ENCODE measurements at places on chromosomes 6 and 20.
A peak's percentile ranks its signal among the peaks of the same experiment; 100 is the strongest.

GRCh38 chr6:41064841-41065240 is 7.3 kb downstream of the OARD1 start:
- DNase-seq, result no peak

GRCh38 chr20:32589256-32589655 is 4.1 kb upstream of the NOL4L start:
- no peak for DNase-seq

GRCh38 chr6:10084111-10084986 is 330.5 kb downstream of the TFAP2A start:
- no peak for DNase-seq

GRCh38 chr20:10352934-10353824 is 80.8 kb downstream of the MKKS start:
- no peak for DNase-seq

- peak; percentile 39 for DNase-seq
Measured at GRCh38 chr6:44270526-44271405, 516 bp downstream of the TMEM151B start.

DNA sequence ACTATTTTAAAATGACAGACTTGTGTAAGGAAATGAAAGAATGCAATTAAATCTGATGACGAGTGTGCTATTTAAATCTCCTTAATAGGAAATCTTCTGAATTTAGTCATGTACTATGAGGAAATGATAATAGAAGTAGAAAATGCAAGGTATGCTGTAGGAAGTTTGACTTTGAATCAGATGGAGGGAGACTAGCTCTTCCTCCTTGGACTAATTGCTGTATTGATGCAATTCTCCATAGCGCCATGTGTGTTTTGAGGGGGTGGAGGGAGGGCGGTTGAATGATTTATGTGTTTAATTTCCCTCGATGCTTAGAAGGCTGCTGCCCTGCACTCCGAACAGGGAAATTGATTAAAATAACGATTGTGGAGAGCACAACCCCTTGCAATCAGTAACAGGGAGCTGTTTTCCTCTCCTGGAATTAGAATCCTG is 214.4 kb upstream of the PRND start:
- DNase-seq, result no peak

DNA sequence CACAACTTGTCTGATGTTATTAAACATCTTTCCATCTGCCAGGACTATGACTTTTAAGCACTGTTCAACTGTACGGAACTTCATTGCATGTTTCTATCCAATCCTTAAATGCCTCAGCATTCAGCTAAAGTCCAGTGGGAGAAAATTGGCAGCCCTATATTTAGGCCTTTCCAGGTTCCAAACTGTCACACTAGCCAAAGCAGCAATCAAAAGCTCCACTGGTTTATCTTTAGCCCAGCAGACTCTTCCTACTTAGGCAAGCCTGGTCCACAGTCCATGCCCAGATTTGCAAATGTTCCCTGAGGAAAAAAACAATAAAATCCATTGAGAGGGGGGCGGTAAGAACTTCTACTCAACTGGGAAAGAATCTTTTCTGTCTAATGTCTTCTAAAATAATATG is 349.1 kb upstream of the GJE1 start:
- no peak for DNase-seq

GRCh38 chr6:75579951-75580350 is 21.7 kb upstream of the SENP6 start:
- DNase-seq, result peak; percentile 12

DNA sequence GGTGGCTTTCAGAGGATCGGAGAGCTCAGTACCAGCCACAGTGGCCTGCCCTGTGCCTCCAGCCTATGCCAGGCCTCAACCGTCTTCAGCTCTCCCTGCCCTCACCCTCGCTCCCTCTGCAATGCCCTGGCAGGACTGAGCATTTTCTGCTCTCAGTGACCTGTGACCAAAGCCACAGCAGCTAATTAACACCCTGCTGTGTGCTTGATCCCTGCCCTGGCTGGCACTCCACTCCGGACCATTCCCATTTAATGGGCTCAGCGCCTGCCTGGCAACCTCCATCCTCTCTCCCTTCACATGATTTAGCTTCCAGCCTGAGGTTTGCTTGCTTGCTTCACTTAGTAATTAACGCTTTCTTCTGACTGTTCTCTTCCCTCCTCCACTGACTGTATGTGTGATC is 287.5 kb downstream of the LRFN2 start:
- DNase-seq, result no peak

DNA sequence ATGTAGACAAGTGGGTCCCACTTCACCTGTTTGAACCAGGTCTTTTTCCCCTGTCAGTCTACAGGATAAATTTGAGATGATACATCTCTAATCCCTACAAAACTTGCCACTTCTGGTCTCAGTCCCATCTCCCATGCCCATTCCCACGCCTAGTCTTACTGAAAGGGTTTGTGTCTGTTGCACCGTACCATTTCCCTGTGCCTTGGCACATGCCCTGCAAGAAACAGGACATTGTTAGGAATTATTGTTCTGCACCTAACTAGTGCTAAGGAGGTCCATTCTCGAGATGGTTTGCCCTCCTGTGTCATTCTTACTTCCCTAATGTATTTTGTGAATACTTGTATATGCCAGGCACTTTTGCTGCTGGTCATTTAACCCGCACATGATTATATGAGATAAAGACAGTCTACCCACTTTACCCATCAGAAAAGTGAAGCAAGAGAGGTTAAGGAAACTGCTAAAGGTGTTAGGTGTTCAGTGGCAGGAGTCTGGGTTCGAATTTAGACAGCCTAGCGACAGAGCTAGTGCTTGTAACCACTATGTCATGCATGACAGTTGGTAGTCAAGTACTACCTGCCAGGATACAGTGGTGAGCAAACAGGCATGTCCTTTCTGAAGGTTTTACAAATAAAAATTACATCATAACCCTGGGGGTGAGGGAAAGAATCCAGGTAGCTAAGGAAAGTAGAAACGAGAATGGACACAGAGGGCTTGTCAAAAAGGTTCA is 12.7 kb downstream of the FAM217A start:
- DNase-seq, result no peak

GRCh38 chr6:159933077-159933476 is 35.8 kb upstream of the IGF2R start:
- DNase-seq, result no peak

- no peak for DNase-seq
Measured at GRCh38 chr6:143828572-143828971, 14.6 kb upstream of the LTV1 start.

- DNase-seq, result no peak
Measured at GRCh38 chr20:11331096-11331495, 586.6 kb upstream of the BTBD3 start.

DNA sequence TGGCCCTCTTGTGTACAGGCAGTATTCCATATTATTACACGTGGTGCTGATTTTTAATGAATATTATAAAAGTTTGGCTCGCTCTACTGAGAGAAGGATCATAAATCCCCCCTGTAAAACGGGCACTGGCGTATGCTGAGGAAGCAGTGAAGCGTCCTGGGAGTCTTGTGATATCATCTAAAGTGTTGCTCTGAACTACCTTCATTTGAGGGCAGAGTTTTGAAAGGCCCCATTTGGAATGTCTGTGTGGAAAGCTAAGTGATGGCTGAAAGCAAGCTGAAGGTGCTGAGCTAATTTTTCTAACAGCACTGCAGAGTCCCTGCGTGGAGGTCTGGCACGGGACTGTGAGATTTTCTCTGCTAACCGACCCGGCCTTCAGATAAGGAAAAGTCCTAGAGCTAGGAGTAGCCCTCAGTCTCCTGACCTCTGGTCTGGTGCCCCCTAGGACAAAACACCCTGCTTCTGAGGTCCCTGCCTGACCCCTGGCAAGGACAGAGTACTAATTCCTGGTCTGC is 1.3 kb upstream of the BACH2 start:
- no peak for DNase-seq

DNA sequence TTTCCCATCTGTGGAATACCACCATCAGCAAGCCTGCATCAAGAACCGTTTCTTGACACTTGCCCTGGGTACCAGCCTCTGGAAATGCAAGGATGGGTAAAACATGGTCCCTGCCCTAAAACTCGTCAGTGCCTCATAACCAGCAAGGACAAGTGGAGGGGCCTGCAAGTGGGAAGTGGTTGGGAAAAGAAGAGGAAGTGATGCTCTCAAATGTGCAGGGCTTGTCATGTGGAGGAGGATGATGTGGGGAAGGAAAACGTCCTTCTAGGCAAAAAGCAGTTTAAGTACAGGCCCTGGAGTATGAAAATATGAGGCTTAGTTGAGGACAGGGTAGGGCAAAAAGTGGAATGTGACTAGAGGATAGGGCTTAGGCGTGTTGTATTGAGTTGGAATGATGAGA is 19.0 kb downstream of the RREB1 start:
- no peak for DNase-seq

DNA sequence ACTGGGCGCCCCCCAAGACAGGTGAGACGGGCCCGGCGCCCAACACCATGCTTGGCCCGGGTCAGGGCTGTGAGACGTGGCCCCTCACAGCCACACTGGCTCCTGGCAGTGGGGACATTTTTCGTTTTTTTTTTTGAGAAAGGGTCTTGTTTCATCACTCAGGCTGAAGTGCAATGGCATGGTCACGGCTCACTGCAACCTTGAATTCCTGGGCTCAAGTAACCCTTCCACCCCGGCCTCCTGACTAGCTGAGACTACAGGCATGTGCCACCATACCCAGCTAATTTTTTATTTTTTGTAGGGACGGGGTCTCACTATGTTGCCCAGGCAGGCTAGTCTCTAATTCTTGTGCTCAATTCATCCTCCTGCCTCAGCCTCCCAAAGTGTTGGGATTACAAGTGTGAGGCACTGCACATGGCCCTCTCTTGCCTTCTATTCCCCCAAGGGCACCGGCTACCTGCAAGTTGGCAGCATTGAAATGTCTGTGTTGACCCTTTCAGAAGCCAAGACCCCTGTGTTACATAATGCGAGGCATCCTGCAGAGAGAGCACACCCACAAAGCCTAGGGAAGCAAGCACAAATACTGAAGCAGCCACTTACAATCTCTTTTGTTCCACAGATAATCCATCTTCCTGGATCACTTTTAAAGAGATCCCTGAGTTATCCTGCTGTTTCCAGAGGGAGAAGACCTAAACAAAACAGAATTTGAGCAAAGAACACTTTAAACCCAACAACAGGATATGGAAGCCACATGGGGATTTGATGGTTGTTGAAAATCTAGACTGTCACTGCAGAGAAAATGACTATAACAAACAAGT is 57.5 kb upstream of the SLC4A11 start:
- no peak for DNase-seq

DNA sequence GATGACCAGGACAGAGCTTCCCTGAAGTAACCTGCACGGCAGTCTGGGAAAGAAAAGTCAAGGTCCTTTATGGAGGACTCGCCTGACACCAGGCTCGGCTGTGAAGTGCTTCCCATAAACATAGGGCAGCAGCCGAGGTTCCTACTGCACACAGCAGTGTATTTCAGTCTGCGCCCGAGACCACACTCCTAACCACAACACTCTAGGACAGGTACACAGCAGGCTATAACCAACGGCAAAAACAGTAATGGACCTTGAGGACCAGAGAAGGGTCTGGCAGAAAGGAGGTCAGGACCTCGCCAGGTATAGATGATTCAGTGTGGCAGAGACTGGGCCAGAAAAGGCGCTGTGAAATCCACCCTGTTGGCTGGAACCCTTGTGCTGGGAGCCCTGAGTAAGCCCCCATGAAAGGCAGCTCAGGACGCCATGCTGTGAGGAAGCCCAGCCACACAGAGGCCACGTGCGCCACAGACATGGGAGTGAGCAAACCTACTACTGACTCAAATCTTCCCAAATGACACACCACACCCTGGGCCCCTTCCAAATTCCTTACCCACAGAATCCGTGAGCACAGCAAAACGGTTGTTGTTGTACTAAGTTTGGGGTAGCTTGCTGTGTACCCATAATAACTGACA is 129.6 kb upstream of the CST7 start:
- no peak for DNase-seq

- DNase-seq, result no peak
Measured at GRCh38 chr6:127932708-127933107, 31.9 kb upstream of the THEMIS start.
